ENCODE measurements at places on chromosomes 6 and 20. TPM values are rescaled to one million over a fixed set of nuclear protein-coding genes. Genes with fewer than 3 reads are reported as not detected.

DNA sequence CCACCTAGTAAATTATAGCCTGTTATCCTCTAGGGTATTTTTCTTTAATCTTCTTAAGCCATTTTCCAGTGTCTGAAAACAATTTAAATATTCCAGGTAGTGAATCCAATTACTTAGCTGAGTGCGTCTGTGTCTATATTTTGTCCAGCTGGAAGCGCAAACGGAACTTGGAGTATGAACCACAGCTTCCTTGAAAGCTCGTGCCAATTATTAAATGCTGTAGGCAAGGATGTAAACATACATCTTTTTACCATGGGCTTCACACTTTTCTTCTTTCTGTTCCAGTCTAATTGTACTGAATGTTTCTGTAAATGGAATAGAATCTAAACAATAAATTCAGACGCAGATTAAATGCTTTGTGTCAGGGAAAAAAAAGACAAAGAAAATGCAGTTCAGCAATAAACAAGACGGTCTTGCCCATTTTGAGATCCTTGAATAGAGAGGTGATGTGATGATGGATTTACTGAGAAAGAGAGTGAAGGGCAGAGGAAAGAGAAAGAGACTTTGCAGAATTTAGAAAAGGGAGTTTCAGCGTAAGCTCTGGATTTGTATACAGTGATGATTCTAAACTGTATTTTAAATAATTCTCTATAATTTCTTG lies 1.9 kb downstream of the PLCB1 start:
- no peak for DNase-seq

DNA sequence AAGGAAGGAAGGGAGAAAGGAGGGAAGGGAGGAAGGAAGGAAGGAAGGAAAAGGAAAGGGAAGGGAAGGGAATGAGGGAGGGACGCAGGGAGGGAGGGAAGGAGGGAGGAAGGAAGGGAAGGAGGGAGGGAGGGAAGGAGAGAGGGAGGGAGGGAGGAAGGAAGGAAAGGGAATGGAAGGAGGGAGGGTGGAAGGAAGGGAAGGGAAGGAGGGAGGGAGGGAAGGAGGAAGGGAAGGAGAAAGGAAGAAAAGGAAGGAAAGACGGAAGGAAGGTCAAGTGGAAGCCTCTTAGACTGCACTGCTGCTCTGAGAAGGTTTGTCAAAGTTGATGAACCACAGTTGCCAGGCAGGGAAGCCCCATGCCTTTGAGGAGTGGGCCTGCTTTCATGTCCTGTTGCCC lies 324.3 kb upstream of the ZFP64 start:
- DNase-seq: no peak

GRCh38 chr6:89257781-89258180 lies 40.6 kb upstream of the GABRR1 start:
- DNase-seq: no peak

DNA sequence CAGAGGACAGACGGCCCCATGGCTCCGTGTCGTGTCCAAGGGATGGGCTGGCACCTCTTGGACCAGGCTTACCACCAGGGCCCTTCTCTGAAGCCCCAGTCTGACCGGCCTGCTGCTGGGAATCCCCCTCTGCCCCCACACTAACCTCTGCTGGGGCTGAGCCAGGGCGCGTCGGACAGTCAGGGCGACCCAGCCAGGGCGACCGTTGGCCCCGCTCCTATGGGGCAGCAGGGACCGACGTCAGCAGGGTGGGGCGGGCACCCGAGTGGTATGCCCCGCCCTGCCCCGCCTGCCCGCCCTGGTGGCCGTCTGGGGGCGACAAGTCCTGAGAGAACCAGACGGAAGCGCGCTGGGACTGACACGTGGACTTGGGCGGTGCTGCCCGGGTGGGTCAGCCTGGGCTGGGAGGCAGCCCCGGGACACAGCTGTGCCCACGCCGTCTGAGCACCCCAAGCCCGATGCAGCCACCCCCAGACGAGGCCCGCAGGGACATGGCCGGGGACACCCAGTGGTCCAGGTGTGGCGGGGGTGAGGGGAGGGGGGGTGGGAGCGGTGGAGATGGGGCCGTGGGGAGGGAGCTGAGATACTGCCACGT lies at the start of gene SLC17A9:
Gene SLC17A9, plus strand, starts transcription at position 337 of the 595 bp plus-strand sequence. Its CDS starts 122 bp downstream, at position 459.
- DNase-seq: no peak

GRCh38 chr20:50153153-50153499 lies 397 bp downstream of the PEDS1 start:
- DNase-seq: no peak

- no peak for DNase-seq
Observed at GRCh38 chr6:169146521-169146920, 107.1 kb downstream of the THBS2 start.

DNA sequence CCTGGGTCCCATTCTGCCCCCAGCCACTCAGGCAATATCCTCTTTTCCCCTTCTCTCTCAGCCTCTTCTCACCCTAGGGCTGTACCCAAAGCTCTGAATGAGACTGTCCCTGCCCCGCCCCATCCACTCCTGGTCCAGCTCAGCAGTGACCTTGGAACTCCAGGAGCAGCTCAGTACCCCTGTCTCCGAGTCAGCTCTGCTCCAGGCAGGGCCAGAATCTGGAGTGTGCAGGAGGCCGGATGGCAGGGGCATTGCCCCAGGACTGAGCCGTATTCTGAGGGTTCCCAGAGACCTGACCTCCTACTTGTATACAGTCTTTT lies 2.0 kb upstream of the RAET1G start:
- no peak for DNase-seq

DNA sequence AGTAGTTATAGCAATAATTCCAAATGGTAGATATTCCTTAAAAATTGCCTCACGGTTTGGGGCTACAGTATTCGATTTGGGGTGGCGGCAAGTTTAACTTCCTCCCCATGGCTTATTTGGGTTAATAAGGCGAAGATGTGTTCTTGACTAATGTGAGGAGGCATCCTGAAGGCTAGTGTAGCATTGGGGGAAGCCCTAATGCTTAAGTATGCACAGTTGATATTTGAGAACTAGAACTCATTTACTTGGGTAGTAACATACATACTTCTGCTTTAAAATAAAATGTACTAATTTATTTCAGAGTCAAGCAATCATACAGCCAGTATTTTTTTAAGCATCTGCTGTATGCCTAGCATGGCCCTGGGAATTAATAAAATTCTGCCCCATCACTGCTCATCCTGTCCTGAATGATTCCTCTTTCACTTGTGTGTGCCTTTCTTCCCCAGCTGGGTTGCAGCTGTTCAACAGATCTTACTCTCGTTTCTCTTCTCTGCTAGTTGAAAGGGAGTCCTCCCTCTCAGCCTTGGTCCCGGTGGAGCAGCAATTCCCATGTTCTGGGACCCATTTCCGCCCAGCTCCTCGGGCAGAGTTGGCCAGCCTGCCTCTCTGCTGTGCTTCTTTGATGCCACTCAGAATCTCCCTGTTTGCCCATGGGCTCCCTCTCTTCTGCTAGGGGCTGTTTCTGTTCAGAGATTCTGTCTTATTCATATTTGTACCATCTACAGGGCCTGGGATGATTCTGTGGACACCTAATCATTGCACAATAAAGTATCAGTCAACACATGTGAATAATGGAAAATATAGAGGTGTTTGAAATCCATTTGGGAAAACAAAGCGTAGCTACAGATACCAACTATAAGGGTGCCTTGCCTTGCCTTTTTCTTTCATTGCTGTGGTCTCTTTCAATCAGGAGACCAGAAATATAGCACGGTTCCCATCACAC lies 104.8 kb downstream of the ARID1B start:
- DNase-seq: no peak

DNA sequence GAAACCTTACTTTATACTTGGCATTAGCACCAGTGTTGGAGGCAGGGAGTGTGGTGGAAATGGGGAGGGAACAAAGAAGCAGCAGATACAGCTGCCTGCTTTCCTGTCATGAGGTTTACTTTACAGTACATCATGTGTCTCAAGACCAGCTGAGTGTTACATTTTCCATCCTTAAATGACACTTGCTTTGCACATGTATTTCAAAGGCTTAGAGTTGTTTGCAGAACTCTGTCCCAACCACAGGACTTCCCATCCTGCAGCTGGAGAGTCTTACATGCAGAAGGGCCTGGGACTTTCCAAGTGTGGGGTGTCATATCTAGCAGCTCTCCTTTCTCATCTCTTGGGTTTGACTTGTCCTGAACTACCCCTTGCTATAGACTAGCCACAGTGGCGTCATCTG lies 395.9 kb downstream of the DHX35 start:
- no peak for DNase-seq

DNA sequence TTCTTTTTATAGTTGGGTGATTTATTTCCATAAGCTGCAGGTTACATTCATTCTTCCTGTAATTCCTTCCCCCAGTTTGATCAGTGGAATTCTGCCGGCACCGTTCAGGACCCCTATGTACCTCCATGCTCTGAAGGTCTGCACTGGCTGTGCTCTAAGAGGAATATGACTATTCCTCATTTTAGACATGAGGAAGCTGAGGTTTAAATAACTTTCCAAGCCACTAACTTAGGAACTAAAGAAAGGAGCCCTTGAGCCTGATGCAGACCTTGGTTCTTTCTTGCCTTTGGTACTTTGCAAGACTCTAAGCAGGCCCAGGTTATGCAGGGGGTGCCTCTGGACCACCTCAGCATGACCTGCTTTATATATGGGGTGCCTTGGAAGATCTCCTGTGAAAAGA lies 318.5 kb downstream of the QKI start:
- DNase-seq: no peak

DNA sequence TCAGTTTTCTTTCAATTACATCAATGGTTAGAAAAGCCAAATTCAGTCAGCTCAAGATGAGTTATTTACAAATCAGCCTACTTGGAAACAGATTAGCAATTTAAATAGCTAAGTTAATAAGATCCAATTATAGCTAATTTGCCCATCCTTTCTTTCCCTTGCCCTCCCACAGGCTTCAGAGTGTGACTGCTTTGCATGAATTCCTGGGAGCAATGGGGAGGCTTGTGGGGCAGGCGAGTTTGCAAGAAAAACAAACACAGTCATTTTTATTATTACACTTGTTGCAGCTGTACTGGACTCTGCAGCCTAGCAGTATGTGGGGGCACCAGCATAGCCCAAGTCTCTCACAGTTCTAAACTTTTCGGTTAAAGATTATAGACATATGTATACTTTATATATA lies 219.0 kb downstream of the NKAIN2 start:
- DNase-seq: no peak

- no peak for DNase-seq
Observed at GRCh38 chr6:15344831-15345230, 99.0 kb downstream of the JARID2 start.

GRCh38 chr20:44207126-44207723 lies 3.3 kb downstream of the OSER1 start:
- no peak for DNase-seq

GRCh38 chr20:10541668-10542411 lies 106.7 kb downstream of the SLX4IP start:
- DNase-seq: no peak

- no peak for DNase-seq
Observed at GRCh38 chr6:104608101-104608500, 251.6 kb downstream of the HACE1 start.

DNA sequence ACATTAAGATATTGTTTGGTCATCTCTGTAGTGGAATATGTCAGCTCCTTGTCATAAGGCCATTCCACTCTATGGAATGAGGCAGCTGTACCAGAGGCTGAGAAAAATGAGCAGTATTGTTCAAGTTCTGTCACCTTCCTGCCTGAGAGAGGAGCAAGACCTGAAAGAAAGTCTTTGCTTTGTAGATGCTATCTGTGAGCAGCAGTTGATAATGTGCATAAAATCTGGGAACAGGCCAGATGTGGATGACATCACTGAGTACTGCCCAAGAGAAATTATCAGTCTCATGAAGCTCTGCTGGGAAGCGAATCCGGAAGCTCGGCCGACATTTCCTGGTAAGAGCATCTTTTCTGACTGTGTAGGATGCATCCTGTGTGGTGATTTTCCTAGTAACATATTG lies 16.8 kb downstream of the RIPK1 start:
- no peak for DNase-seq

GRCh38 chr6:154399097-154399496 lies 42.5 kb upstream of the IPCEF1 start:
- DNase-seq: no peak

- no peak for DNase-seq
Observed at GRCh38 chr6:122472022-122472340, 374 bp upstream of the SERINC1 start.

DNA sequence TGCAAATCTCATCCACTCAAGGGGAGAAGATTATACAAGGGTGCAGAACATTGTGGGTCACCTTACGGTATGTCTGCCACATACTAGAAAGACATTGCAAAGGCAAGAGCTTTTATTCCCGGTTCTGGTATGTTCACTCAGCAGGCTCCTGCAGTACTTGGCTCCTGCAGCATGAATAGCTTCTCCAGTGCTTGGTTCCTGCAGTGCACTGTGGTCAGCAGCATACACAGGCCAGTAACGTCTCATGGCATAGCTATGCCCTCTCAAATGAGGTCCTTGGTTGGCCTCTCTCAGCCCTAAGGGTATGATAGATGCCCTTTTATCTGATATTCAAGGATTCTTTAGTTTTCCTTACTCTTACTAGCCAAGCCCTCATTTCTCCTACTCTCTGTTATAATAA lies 12.6 kb downstream of the TCP11 start:
- DNase-seq: no peak

- no peak for DNase-seq
Observed at GRCh38 chr6:151293688-151294016, 53.9 kb downstream of the AKAP12 start.

GRCh38 chr6:4130357-4130987 lies 4.9 kb downstream of the ECI2 start:
- no peak for DNase-seq

DNA sequence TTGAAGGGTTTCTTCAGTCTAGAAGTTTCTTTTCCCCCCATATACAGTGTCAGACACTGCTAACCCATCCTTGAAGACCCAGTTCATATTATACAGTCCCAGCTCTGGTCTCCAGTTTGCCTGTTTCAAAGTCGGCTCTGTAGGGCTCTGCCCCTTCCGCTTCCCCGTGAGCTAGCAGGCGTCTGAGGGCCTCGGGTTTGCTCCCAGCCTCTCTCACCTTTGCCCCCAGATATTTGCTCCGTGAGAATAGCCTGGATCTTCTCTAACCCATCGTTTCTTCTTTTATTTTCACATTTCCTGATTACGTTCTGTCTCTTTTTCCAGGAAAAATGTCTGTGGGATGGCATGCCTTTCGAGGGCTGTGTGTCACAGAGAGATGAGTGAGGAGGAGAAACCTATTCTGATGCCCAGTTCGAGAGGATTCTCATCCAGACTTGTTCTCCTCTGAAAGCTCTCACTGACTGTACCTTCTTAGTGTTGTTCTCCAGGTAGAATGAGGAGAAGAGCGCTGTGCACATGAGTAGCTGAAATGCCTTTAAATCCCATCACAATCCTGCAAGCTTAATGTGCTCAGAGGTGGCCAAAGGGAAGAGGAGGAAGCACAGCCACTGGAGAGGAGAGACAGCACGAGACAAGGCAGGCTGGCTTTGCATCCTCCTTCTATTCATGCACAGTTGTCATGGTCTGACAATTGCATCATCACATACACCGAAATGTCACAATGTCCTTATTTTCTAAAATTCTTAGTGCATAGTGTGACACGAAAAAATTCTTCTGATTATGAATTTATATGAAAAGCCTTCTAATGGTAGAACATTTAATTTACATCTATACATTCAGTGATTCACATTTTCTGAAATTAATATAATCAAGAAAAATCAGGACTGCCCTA lies 171.1 kb downstream of the FOXA2 start:
- DNase-seq: no peak

GRCh38 chr20:36792422-36792821 lies 18.9 kb upstream of the DSN1 start:
- DNase-seq: peak; percentile 67

FNDC1 gene
- polyA plus RNA-seq: 11.0 TPM

BCAS4 gene
- 5.5 TPM for polyA plus RNA-seq

All from renal cortex interstitium (tissue), 15 donors.